ENCODE measurements at places on chromosomes 7 and 10.

GRCh38 chr7:73742753-73743641 is 4.4 kb upstream of the ABHD11 start:
- no peak for DNase-seq

GRCh38 chr10:79941146-79941545 is 7.8 kb downstream of the SFTPD start:
- no peak for DNase-seq

DNA sequence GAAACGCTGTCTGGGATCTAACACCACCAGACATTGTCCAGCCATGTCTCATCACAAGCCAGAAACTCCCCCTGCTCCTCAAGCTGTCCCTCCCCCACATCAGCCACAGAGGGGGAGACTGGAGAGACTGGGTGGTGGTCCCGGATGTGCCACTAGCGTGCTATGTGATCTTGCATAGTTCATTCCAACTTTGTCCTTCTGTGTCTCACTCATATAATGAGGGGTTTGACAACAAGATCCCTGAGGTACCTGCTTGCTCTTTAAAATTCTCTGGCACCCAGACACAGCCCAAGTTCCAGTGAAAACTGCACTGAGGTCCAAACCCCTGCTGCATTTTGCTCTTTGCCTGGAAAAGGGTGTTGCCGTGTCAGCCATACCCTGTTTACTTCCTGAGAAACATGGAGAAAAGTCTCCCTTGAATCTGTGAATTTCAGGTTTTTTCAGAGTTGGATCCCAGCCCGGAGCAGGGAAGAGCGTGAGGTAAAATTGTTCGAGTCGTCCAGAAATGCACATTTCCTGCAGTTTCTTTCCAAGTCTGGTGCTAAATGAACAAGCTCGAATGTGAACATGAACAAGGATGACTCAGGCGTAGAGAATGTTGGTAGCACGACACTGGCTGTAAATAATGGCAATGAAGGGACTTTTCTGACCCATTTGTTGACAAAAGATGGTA is 156.6 kb downstream of the CCDC3 start:
- no peak for DNase-seq

DNA sequence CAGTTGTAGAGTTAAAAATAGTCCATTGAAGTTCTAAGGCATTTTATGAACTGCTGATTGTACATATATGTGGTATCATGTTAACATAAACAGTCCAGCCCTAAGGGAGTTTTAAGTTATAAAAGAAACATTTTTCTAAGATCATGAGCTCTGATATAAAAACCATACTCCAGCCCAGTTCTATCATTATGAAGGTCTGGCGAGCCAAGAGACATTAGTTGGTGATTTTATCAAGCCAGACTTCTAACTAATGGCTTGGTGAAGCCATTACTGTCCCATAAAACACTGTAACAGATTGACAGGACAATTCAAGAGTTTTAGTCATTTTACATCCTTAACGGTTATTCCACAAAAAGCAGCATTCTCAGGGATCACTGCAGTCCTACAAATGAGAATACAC is 221.6 kb downstream of the RNLS start:
- DNase-seq = no peak

GRCh38 chr10:98524124-98524523 is 77.4 kb upstream of the HPS1 start:
- no peak for DNase-seq

DNA sequence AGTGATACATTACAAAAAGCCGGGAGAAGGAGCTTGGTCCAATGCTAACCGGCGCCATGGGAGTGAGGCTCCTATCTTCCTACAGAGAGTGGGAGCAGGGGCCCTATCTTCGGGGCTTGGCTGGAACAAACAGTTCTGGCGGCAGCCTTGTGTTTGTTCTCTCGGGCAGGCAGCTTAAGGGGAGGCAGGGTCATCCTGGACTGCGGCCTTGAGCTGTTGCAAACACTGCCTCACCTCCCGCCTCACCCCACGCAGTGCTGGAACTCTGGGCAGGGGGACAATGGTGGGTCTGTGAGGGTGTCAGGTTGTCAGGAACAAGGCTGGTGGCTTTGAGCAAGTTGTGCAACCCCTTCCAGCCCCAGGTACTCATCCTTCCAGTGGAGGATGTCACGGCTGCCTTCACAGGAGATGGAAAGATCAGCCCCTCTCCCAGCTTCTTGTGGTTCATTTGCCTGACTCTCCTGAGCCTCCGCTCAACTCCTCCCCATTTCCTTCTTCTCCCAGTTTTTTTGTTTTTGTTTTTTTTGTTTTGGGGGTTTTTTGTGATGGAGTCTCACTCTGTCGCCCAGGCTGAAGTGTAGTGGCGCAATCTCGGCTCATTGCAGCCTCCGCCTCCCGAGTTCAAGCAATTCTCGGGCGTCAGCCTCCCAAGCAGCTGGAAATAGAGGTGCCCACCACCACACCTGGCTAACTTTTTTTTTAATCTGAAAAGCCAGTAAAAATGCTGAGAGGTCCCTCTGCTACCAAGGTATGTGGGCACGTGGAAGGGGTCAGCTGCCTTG is 57.4 kb downstream of the SPOCK2 start:
- DNase-seq = no peak

DNA sequence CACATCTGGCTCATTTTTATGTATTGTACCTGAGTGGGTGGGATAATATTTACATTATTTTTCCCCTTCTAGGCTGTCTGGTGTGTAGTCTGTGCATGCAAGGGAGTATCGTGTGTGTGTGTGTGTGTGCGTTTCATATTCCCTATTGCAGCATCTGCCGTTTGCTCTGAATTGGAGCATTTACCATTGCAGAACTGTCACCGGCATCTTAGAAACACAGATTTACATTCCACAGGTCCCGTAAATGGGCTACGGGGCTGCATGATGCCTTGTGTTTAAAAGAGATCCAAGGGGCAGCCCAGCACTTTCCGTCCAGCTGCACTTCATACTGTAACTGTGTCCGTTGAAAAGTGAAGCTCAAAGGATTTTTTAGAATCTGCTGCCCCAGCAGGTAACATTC is 167.1 kb upstream of the KIAA1217 start:
- no peak for DNase-seq

- DNase-seq = no peak
Measured at GRCh38 chr7:178444-178843, 13.9 kb upstream of the FAM20C start.

DNA sequence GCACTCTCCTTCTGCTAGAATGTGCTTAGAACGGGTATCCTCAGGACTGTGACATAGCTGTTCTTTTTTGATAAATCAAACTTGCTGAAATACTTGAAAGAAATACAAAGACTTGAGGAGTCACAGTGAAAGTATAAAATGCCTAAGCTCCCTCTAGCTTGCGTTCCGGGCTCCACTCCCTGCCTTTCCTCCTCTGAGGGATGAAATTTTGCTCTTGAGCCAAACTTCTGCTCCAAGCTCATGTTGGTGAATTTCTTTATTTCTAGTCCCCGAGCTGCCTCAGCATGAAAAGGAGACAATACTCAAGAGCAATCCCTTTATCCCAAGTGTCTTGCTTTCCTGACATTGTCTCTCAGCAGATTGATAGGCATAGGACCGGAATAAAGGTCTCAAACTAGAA is 499.6 kb upstream of the ADARB2 start:
- no peak for DNase-seq

GRCh38 chr10:131099028-131099726 is 212.3 kb downstream of the TCERG1L start:
- DNase-seq = no peak

Measured in bone marrow (tissue), 2 donors.